ENCODE measurements at places on chromosomes 7 and 10.

DNA sequence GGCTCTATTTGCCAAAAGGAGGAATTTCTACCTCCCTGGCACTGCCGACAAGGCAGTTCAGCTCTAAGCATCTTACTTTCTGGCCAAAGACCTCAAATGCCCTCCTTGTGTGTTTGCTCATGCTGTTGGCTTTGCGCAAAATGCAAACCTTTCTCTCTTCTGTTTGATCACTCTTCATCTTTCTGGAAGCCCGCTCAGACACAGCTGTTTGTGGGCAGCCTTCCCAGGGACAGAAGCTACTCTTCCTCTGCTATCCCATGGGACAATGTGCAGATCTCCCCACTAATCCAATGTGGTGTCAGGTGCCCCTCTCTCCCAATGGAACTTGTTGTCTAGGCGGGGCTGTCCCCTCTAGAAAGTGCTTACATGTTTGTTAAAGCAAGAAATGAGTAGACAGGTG, 278.7 kb downstream of the CCSER2 start:
- DNase-seq: no peak

DNA sequence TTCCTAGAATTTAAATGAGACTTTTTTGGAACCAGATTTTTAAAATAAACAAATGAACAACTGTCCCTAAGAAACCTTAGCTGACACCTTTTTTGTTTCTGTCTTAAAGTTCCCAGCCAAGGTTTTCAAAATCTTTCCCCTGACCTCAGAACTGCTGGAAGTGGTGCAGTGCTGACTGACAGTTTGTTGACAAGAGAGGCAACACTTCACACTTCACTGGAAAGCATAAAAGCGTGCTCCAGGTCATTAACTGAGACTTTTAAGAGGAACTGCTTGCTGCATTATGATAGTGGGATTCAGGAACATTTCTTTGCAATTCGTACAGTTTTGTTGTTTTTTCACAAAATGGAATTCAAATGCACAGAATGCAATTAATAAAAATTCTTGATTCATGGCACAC, 36.2 kb downstream of the SYPL1 start:
- no peak for DNase-seq

- no peak for DNase-seq
These were observed 76.7 kb downstream of the ETV1 start for GRCh38 chr7:13912715-13913278.

GRCh38 chr7:2864999-2865670, 21.0 kb upstream of the GNA12 start:
- DNase-seq: peak; percentile 45

- DNase-seq: no peak
These were observed 153.0 kb upstream of the GPR26 start for GRCh38 chr10:123512901-123513775.

DNA sequence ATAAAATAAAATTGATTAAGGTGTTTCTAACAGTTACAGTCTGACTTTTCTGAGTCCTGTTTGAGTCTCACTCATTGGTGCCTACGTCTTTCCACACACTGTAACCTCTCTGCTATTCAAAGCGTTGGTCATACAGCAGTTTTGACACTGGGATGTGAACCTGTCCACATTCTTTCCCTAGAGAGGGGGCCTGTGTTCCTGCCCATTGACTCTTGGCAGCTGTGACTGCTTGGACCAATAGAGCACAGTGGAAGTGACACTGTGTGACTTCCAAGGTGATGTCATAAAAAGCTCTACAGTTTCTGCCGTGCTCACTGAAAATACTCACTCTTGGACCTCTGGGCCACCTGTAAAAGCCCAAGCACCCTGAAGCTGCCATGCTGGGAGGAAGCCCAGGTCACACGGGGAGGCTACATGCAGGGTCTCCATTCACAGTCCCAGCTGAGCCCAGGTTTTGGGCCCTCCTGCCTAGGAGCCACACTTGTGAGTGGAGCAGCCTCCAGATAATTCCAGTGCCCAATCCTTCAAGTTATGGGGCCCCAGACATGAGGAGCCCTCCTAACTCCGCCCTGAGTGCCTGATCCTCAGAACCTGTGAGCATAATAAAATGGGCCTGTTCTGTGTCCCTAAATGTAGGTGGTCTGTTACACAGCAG, 704 bp upstream of the ANTXRL start:
- no peak for DNase-seq

- DNase-seq: no peak
These were observed 20.8 kb downstream of the WDFY4 start for GRCh38 chr10:48705401-48705938.

GRCh38 chr7:132575982-132576720, at the start of gene PLXNA4:
Gene PLXNA4 (minus strand): TSS chr7:132576470. CDS start chr7:132508693, 67,777 bp downstream.
- no peak for DNase-seq

- DNase-seq: no peak
These were observed 47.9 kb downstream of the PTPRN2 start for GRCh38 chr7:158539711-158540146.

DNA sequence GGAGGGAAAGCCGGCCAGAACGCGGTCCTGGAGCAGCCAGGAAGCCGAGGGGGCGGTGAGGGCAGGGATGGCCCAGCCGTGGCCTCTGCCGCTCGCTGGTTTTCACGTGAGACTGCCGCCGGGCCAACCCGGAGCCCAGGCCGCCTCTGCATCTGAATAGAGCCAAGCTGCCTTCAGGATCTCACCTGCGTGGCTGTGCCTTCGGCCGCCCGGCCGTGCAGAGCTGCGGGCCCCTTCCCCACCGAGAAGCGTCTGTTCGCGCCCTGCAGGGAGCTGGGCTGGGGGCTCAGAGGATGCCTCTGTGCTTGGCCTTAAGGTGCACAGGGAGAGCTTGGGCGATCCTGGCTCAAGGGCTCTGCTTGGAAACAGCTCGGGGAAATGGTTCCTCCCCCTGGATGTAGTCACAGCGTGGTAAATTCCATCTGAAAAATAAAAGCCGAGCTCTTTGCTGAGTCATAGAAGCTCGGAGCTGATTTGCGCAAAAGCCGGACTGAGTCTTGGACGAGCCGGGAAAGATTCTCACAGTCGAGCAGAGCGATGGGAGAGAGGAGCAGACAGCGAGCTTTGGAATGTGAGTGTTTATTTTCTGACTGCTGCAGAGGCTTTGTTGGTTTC, at the start of gene JAKMIP3:
TSS of gene JAKMIP3 (plus strand) at position 456 of the 615 bp plus-strand sequence. CDS start 38,863 bp downstream, outside the sequence.
- no peak for DNase-seq

DNA sequence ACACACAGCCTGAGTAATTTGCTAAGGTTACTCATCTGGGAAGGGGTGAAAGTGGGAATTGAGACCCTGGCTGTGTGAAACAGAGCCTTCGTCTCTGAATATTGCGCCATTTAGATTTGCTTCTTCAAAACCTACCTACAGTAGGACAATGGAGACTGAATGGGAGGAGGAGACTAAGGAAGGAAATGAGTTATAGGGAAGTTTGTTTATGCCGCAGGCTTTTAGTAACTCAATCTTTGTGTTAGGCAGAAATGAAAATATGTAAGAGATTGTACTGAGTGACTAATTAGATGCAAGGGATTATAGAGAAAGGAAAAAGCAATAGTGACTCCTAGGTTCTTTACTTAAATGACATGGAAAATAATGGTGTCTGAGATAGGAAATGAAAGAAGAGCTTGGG, 80.2 kb downstream of the KCND2 start:
- no peak for DNase-seq

DNA sequence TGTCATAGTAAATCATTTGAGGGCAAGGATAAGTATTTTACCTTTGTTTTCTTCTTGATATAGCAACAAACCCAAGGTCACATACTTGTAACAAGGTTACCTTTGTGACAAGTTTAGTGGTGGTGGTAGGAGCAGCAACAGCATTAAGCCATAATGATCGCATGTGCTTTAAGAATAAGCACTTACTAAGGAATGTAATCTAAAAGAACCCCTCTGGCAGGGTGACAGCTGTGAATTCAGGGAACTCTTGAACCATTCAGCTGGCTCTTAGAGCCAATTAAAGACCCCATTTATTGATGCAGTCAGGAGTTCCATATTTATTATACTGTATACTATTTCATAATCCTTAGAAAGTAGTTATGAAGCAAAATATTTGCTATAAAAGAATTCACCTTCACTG, 370.8 kb downstream of the EXOC4 start:
- no peak for DNase-seq

DNA sequence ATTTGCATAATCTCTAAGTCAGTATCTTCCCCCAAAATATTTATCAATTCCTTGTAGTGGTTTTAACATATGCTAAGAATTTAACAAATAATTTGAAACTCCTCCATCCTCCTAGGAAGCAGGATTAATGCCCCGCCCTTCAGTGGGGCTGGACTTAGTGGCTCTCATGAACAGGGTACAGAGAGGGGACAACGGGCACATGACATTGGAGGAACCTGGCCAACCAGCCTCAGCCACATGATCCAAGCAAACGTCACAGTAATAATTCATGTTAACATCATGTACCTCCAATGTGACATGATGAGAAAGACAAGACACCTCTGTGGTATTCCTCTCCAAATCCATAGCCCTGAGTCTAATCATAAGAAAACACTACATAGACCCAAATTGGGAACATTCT, 50.5 kb downstream of the NUDCD3 start:
- no peak for DNase-seq

DNA sequence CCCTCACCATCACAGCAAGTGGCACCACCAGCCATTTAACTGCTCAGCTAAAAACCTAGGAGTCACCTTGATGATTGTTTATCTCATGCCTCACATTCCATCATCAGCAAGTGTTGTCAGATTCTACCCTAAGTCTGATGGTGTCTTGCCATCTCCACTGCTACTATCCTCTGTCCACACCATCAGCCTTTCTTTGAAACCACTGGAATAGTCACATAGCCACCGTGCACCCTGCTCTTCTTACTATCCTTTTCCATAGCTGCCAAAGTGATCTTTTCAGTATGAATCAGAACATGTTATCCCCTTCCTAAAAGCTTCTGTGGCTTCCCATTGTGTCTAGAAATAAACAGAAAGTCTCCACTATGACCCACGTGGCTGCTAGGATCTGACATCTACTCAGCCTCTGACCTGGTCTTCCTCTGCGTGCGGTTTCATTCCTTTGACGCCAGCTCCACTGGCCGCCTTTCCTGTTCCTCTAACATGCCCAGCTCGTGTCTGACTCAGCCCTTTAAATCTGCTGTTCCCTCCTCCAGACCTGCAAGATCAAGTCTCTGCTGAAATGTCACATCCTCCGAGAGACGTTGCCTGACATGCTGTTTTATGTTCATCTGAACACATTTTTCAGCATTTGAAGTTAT, 16.5 kb upstream of the CHN2 start:
- no peak for DNase-seq

GRCh38 chr7:5574770-5575269, 151.2 kb upstream of the TNRC18 start:
- DNase-seq: no peak

DNA sequence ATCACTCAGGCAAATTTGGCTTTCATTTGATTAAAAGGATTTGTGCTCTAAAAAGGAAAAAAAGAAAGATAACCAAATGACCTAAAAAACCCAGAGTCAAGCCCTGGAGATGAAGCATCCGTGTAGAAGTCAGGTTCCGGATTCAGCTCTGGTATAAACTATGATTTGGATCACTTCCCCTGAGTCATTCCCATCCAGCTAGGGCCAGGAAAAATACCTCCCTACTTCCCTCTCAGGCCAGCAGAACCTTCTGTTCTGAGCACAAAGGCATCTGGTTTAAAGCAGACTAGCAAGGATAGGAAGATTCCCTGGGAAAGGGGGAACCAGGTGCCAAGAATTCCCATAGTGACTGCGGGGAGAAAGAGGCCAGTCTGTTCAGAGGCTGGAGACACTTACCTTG, 25.7 kb upstream of the NDST2 start:
- no peak for DNase-seq

DNA sequence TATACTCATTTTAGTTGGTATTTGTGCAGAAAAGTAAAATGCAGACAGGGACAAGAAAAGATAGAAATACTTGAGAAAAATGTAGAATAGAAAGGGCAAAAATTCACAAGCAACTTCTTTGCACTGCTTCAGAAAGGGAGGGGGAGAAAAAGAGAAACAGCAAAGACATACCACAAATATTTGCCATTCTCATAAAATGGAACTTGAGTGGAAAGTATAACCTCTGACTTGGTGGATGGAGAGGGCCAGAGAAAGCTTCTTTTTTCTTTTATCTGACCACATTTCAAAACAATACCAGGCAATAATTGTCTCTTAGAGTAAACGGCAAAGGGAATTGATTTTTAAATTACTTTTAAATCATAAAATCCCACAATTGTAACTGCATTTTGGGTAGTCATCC, 35.8 kb upstream of the TRUB1 start:
- no peak for DNase-seq

DNA sequence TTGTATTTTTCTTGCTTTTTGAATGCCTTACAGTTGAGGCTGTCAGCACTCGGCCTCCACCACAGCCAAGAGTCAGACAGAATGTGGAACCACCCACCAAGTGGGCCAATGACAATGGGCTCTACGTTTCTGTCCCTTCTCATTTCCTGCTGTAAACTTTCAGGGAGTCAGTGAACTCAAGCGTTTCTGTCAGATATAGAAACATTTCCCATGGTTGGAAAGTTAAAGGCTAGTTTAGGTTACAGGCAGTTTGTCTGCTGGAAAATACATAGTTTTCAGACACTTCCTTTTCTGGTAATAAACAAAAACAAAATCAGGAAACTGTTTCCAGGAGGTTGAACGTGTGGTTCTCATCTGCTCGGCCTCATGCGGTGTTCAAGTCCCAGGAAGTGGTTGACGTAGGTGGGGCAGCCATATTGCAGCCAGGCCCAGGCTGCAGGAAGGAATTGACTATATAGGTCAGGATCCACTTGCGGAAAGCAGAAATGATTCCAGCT, 245.1 kb downstream of the CAMK1D start:
- no peak for DNase-seq

- DNase-seq: no peak
These were observed 12.2 kb upstream of the ZNF273 start for GRCh38 chr7:64890761-64891362.

DNA sequence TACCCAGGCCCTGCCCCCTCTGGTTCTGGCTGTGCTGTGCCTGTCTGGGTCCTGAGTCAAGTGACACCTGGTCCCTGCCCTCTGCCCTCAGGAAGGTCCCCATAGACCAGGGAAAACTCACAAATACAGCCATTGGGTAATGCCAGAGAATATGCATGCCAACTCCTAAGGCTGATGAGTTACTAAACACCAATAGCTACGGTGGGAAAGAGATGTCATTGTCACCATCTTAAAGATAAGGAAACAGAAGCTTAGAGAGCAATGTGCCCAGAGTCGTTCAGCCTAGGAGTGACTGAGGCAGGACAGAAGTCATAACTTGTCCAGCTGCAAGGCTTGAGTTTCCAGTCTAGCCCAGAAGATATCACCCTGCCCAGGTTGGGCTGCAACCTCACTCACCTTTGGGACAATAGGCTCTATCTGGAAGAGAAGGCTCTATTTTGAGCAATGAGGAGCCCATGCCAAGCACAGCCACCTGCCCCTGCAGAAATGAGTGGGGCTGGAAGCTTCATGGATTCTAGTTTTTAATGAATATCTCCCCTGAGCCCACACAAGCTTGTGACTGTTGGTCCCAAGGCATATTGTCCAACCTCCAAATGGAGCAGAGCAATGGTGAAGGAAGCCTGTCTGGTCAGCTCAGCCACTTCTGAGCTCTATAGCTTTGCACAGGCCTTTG, 42.6 kb downstream of the ZNF273 start:
- no peak for DNase-seq

DNA sequence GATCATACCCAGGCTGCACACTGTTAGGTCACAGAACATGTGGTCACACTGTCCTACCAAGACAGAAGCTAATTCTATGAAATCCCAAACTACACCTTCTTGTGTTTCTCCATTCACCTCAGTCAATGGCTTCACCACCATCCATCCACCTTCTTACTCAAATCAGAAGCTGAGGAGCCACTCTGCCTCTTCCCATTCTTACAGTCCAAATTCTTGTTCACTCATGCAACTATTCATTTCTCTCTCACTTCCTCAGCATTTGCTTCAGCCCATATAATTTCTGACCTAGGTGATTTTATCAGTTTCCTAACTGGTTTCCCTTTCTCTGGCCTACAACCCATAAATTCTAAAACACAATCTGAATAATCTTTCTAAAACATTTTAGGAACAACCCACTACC, 229.2 kb downstream of the LRRN3 start:
- DNase-seq: no peak

Measured in stimulated activated CD8-positive, alpha-beta memory T cell treated with anti-CD3 and anti-CD28 coated beads, Interleukin-2, amount 100 ng/mL, for 1 hour (primary cell).